CD4-positive, alpha-beta T cell treated with Interleukin-2 at 100 ng/mL for 4 hours (primary cell): ENCODE measurements at places on chromosomes 2 and 18.

- DNase-seq = no peak
Measured at GRCh38 chr2:44553456-44553855, 191.7 kb downstream of the CAMKMT start.

DNA sequence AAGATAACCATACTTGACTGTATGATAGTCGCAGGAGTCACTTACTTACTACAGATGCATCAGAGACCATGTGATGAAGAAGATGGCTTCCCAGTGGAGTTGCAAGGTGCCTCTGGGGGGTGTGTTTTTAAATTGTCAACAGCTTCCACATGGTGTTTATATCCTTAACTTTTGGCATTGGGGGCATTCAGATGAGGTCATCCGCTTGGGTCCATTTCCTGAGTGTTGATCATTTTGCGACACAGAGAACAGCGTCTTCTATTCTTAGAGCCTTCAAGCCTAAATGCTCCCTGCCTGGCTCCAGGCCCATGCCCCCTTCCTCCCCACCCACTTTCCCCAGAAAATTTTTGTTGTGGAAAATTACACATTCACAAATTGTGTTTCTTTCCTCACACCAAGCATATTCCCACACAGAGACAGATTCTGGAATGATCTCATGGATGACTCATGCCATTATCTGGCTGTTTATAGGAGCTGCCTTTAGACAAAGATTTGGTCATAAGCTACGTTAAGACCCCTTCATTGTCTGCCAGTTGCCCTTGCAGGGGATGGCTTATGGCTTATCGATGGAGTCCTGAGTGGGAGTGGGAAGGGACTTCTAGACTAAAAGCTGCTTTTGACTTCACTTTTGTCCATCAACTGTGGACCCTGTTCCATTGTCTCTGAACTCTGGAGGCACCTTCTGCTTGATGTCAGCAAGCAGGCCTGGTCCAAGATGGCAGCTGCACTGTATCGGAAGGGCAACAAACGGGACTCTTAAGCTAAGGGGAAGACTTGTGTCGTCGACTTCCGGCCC lies 91.8 kb downstream of the CABLES1 start:
- no peak for DNase-seq

DNA sequence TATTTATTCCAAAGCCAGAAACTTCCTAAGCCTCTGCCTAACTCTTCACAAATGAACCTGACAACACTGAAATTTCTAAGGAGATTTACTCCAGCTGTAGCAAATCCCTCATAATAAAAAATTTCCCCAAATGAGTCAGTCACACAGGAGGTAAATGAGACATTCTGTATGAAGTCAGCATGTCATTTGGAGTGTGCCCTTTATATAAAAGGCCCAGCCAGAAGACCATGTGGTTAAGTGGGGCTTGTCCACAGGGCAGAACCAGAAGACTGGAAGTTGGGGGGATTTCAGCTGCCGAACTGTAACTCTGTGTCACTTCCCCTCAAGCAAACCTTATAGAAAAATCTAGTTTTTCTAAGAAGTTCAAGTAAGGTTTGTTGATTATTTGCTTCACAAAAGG lies 30.2 kb downstream of the NRP2 start:
- no peak for DNase-seq

DNA sequence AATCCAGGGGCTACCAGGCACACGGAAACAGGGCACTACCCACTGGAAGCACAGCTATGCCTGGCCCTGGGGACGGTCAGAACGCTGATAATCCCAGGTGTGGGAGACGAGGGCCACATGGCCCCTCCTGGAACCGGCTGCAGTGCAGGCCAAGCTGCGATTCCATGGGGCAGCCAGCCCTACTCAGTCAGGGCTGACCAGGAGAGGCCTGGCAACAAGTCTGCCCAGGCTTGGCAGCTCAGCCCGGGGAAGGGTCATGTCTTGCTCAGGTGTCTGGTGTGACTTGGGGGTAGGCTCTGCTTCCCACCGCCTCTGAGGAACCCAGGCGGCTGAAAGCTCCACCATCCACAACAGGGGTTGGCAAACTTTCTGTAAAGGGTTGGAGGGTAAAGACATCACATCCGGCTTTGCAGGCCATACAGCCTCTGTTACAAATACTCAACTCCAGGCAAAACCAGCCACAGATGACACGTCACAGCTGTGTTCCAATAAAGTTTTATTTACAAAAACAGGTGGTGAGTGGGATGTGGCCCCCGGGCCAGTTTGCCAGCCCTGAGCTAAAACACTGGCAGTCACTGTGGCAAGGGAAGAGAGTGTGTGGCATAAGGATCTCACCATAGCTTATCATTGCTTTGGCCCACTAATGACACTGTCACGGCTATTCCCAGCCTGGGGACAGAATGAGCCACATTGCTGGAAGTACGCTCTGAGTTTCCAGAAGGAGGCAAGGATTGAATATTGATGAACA lies 85.2 kb downstream of the NDUFA10 start:
- no peak for DNase-seq

- DNase-seq = no peak
Measured at GRCh38 chr2:36775806-36776205, 79.3 kb downstream of the VIT start.

- no peak for DNase-seq
Measured at GRCh38 chr2:52558265-52558664, 1209.3 kb upstream of the CHAC2 start.
